ENCODE measurements at places on chromosomes 3 and 15.

GRCh38 chr3:33030246-33030645, 66.7 kb downstream of the GLB1 start:
- no peak for DNase-seq

GRCh38 chr15:60544581-60545264, 65.8 kb upstream of the ICE2 start:
- no peak for DNase-seq

DNA sequence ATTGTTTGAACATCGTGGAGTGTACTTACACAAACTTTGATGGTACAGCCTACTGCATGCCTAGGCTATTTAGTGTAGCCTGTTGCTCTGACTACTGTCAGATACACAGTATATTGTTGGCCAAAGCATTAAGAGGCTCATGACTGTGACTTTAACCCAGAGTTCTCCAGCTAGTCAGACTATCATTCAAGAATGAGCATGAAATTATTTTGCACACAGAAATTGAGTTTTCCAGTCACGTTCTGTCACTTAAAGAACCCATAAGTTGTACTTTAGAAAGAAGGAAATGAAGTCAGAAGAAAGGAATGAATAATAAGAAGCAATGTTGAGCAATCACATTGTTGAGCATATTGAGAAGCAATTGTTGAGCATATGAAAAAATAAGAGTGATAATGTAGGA, 37.6 kb upstream of the SLC22A13 start:
- no peak for DNase-seq

DNA sequence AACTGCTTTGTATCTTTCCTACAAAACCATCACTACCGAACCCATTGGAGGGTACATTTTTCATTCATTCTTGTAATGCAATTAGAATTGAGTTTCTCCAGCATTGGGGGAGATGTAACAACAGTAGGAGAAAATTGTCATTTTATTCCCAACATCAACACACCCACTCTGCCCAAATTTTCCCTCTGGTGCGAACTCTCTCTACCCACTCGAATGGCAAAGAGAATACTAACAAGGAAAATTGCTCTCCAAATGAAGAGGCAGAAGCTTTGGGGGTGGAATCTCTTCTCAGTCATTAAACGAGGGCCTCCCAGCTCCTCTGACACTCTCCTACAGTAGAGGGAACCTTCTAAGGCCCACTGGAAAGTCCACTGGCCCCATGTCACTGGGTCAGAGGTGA, 135.7 kb downstream of the MEGF11 start:
- no peak for DNase-seq

DNA sequence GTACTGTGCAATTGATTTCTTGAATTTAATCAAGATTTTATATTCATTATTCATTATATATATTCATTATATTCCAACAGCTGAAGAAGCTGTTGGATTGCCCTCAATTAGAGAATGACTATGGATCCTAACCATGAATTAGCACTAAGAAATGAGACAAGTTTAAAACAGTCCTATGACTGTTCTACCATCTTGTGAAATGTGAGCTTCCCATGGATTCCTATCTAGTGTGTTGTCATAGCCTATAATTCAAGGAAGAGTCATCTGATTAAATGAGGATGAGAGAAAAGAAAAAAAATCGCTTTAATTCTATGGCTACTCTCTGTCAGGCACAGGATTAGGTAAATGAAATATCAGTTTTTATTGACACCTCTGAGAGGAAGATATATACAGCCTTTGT, 696.6 kb upstream of the NAALADL2 start:
- DNase-seq, result no peak

DNA sequence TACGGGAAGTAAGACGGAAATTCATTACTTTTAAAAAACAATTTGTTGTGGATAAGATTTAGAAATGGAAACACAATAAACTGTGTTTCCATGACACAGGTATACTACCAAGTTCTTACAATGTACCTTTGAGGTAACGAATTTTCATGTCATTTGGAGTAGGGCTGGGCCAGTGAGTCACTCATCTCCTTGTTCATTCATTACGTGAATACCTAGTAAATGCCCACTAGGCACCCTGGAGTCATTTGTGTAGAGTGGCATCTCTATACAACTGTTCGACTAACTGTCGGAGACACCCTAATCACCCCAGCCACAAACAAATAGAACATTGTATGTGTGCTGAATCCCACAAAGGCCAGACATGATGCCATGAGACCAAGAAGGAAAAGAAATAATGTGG, 94.8 kb downstream of the IGF1R start:
- no peak for DNase-seq

GRCh38 chr3:186798239-186798874, 7.9 kb downstream of the RFC4 start:
- no peak for DNase-seq

GRCh38 chr3:188881954-188882641, 289.7 kb upstream of the TPRG1 start:
- no peak for DNase-seq

GRCh38 chr15:32716915-32717425, 834 bp upstream of the GREM1 start:
- no peak for DNase-seq

GRCh38 chr15:74712311-74712710, 13.0 kb downstream of the CYP1A1 start:
- no peak for DNase-seq

DNA sequence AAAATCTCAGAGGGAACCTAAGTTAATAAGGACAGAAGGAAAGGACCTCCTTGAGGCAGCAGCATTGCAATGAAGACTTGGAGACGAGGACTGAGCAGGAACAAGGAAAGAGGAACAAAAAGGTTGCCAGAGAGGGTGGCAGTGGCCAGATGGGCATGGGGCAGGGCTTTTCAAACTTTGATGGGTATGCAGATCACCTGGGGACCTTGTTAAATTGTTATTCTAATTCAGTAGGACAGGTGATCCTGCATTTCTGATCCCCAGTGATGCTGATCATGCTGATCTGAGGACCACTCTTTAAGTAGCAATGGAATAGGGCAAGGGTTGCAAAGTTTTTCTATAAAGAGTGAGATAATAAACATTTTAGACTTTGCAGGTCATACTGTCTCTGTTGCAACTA, 11.1 kb downstream of the COL6A6 start:
- DNase-seq, result no peak

GRCh38 chr3:115913069-115913686, 289.9 kb downstream of the GAP43 start:
- no peak for DNase-seq

DNA sequence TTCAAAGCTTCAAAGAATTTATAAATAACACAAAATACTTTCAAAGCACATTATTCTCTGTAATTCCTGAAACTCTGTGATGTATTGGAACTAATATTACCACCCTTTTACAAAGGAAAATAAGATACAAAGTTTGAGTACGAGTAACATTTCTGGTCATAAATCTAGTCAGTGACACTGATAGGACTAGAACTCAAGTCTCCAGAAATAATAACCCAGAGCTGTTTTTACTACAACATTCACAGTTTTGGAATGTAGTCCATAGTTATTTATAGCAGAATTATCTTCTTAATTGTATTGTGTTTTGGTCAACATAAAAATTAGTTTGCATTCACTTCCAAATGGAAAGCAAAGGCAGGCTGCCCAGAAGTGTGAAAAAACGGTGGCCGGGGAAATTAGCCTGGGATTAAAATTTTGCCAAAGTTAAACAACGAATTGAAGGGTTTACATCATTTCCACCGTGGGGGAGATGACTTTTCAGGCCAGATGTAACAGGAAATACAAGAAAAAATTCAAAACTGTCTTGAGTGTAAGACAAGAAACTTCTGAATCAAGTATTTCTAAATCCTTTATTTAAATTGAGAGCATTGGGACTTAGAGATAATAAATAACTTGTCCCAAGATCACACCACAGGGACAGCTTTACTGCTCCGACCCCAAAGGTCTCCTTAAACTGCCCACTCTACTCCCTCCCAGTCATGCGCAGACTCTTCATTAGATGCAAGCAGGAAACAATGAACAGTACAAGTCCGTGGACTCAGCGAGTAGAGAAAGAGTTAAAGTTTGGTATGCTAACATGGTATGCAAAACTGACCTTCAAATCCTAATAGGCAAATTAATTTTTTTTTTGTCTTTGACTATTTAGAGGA, 74.3 kb upstream of the VGLL4 start:
- no peak for DNase-seq

DNA sequence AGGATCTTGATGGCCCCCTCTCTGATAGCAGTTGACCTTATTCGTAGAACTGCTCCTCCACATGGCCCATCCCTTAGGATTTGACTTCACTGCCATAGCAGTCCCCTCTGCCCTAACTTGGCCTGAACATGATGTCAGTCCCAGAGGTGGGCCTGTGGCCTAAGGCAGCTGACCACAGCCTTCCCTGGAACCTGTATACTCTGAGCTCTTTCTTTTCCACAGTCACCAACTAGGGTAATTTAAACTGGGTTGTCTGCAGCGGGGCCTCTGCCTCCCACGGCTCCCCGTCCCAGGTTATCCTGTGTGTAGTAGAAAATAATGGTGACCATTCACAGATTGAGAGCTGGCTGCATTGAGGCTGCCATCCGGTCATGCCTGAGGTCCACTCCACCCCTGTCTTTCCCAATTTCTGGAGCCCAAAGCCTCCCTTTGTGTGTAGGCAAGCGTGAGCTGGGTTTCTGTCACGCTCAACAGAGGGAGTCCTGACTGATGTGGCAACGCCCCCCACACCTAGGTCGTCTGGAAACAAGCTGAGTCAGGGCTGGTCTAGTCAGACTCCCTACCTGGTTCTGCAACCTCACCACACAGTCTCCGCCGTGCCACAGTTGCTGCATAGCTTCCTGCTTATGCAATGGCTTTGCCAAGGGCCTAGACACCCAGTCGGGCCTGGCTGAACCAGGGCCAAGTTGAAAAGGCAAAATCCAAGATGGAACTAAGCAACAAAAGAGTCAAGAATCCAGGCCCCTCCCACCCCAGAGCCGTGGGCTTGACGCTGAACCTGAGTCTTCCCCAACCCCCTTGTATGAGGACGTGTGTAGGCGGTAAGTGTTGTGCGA, 284.5 kb downstream of the XXYLT1 start:
- DNase-seq, result peak; percentile 78

DNA sequence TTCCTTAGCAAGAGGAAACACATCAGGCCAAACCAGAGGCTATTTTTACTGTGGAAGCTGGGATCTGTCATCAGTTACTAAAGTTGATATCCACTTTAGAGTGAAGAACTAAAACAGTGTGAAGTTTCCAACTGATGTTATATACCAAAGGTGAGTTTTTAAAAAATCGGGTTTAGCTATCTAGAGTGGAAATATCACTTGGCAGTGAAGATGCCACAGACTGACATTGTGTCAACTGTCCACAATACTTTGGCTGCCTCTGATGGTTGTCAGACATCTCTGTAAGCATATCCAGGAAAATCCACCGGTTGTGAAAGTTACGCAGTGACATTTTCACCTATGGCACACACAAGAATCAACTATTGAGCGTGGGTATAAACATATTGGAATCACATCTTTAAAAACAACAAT, 9.2 kb downstream of the ZIC1 start:
- no peak for DNase-seq

DNA sequence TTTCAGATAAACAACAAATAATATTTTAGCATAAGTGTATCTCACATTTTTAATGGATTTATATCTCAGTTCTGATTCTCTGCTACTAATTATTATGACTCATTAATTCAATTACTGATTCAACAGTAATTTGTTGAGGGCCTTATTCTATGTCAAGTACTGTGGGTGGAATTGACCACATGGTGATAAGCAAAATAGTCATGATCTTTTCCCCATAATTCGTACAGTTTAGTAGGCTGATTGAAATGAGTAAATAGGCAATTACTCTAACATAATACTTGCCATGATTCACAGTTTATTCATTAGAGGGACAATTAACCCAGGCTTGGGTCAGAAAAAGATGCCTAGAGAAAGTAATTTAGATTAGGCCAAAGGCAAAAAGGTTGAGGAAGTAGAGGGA, 60.9 kb upstream of the SLC4A7 start:
- DNase-seq, result no peak

DNA sequence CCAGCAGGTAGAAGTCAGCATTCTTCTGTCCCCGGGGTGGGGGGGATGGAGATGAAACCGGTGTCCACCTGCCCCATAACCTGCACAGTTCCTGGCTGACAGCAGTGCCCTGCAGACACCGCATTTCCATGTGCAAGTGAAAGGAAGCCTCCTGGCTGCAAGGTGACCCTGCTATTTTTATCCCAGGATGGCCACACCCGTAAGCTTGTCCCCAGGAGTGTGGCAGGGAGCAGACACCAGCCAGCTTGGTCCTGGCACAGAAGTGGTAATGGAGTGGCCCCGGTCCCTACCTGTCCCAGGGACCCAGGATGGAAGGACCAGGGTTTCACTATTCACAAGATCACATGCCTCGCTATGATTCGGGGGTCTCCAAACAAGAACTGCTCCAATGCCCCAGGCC, 85.3 kb upstream of the RPL32 start:
- DNase-seq, result no peak

GRCh38 chr15:34185666-34186065, 24.2 kb downstream of the KATNBL1 start:
- no peak for DNase-seq

- no peak for DNase-seq
Measured at GRCh38 chr15:31300208-31300661, 26.4 kb upstream of the KLF13 start.

GRCh38 chr3:72058493-72059081, 273.6 kb upstream of the PROK2 start:
- DNase-seq, result no peak

GRCh38 chr3:126414961-126415660, 20.4 kb downstream of the CFAP100 start:
- no peak for DNase-seq
